ENCODE measurements at places on chromosomes 2 and 18. TPM values are rescaled to one million over a fixed set of nuclear protein-coding genes. Genes with fewer than 3 reads are reported as not detected.

Gene MAB21L4
- polyA plus RNA-seq = not detected

DNA sequence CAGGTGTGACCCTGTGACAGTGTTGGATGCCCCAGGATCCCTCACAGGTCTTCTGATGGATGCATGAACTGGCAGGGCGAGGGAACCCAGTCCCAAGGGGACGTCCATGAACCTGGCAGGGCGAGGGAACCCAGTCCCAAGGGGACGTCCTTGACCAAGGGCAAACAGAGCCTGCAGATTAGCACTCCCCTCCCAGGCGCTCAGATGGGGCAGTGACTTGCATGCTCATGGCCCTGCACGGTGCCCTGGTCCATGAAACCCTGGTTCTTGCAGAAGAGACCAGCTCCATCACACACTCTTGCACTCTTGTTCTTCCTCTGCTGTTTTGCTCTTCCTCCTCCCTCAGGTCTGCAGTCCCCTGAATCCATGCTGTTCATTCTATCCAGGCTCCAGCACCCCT lies 192.7 kb downstream of the GALR1 start:
- no peak for DNase-seq

- DNase-seq = no peak
Observed at GRCh38 chr2:104641786-104642185, 212.1 kb upstream of the POU3F3 start.

Gene TUBB8B
- polyA plus RNA-seq = not detected

GRCh38 chr2:65383541-65384488 lies 48.6 kb downstream of the SPRED2 start:
- DNase-seq = no peak

- DNase-seq = no peak
Observed at GRCh38 chr2:54669677-54670484, 53.6 kb upstream of the EML6 start.

- no peak for DNase-seq
Observed at GRCh38 chr2:214127571-214127970, 283.3 kb upstream of the VWC2L start.

DNA sequence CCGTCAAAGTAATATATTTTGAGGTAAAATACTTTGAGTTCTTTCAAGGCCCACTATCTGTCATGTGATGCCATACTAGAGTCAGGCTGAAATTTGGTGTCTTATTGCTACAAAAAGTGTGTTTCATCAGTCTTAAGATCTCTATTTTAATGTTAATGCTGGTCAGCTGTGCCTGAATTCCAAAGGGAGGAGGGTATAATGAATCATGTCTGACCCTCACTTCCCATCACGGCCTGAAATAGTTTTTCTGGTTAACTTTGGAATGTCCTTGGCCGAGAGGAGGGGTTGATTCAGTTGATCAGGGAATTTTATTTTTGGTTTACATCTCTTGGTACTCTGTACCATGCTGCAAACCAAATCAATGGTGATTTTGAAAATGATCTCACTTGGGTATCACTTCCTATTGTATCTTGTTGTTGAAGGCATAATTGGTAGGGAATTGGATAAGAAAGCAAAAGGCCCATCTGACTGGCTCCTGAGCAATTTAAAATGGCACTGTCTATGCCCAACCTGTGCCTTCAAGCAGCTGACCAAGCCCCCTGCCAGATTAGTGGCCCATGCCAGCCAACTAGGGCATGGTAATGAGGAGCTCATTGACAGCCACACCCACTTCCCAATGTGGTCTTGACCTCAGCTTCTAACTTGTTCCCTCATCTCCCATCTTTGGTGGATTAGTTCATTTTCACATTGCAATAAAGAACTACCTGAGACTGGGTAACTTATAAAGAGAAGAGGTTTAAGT lies 6.1 kb upstream of the SLC35F5 start:
- DNase-seq = no peak

Gene PROM2
- polyA plus RNA-seq = 0.79 TPM

- no peak for DNase-seq
Observed at GRCh38 chr2:159755788-159756187, 42.2 kb downstream of the CD302 start.

GRCh38 chr2:3177891-3178577 lies 199.6 kb downstream of the EIPR1 start:
- DNase-seq = no peak

- no peak for DNase-seq
Observed at GRCh38 chr18:10477121-10477862, 22.9 kb downstream of the APCDD1 start.

GRCh38 chr2:170456914-170457313 lies 258.2 kb upstream of the SP5 start:
- no peak for DNase-seq

- DNase-seq = no peak
Observed at GRCh38 chr2:119598596-119599263, 54.5 kb downstream of the CFAP221 start.

DNA sequence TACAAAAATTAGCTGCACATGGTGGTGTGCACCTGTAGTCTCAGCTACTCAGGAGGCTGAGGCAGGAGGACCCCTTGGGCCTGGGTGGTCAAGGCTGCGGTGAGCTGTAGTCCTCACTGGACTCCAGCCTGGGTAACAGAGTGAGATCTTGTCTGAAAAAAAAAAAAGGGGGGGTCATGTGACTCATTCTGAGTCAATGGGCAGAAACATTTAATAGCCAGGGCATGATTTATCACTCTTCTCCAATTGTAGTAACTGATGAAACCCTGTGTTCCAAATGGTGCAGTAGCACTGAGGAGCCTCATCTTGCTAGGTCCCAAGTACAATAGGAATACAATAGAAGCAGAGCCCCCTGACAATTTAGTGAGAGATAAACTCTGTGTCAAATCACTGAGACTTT lies 78.9 kb upstream of the CCDC68 start:
- DNase-seq = no peak

GRCh38 chr2:201246280-201246679 lies 14.1 kb upstream of the CASP8 start:
- DNase-seq = no peak

GRCh38 chr2:119261493-119262225 lies 38.0 kb downstream of the STEAP3 start:
- no peak for DNase-seq

GRCh38 chr18:658947-659533 lies 1.6 kb downstream of the TYMS start:
- DNase-seq = no peak

All from right cardiac atrium (tissue), 5 donors.